ENCODE measurements at places on chromosomes 13 and 19.

- no peak for DNase-seq
These were observed 71.0 kb downstream of the RAP2A start for GRCh38 chr13:97505017-97505416.

DNA sequence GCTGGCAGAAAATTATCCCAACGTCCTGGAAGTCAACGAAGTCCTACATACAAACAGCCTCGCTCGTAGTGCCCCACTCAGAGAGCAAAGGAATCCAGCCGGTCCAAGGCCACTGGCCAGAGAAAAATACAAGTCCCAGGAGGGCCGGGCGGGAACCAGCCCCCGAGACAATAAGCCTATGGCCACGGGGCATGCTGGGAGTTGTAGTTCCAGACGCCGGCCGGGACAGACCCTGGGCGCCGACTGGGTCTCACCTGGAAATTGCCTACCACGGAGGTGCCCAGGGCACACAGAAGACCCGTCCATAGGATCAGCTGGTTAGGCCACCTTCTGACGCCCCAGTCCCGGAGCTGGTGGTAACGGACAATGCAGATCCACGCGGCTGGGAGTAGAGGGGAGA lies 5.4 kb downstream of the TMEM150B start:
- DNase-seq, result no peak

- DNase-seq, result no peak
These were observed 1.8 kb upstream of the CD37 start for GRCh38 chr19:49333418-49333805.

- DNase-seq, result no peak
These were observed 1570.3 kb upstream of the PRR20A start for GRCh38 chr13:55570371-55570770.

DNA sequence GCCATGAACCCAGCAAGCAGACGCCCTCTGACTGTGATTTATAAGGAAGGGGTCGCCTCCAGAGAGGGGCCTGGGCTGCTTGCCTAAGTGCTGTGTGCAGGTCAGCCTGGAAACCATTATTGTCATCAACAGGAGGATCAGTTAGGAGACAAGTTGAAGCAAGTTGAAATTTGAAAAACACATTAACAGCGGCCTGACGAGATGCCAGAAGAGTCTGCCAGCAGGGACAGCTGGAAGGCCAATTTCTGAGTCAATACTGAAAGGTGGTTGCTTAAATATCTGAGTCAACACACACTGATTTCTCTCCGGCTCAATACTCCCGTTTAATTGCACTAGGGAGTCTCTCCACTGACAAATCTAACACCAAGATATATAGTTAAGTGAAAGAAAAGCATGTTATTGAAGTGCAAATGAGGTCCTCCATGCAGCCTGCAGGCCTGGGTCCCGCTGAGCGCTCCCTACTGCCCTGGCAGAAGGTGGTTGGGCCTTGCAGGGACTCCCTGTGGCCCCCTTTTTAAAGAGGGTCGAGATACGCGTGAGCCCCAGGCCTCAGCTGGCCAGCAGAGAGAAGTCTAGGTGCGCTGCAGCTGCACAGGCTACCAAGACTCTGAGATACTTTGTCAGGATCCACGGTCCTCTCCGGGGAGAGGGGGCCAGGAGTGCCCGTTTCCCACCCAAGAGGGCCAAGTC lies 91.1 kb downstream of the RNASEH2B start:
- peak; percentile 94 for DNase-seq

DNA sequence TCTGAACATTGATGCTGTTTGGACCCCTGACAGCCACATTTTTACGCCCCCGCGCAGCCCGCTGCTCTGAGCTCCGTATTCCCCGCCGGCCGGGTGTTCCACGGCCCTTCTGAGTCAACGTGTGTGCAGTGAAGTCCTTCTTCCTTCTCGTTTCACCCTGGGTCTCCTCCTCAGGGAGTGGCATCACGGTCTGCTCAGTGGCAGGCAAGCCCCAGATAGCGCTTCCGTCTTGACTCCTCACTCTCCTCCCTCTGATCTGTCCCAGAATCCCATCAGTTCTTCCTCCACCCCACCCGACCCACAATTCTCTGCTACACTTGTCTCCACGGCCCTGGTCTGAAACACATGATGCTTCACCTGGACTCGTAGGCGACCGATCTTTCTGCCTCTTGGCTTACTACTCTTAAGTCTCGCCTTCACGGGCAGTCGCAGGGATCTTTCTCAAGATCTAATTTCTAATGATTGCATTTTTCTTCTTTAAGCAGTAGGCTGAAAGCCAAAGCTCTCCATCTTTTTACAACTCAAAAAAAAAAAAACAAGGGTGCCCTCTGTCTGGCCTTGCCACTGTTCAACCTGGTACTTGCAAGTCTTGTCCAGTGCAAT lies 33.9 kb downstream of the CCNE1 start:
- no peak for DNase-seq

GRCh38 chr19:39710333-39710890 lies 6.1 kb downstream of the LGALS14 start:
- DNase-seq, result no peak

GRCh38 chr13:24050292-24050711 lies 110.2 kb upstream of the SPATA13 start:
- DNase-seq, result no peak

GRCh38 chr13:104831831-104832230 lies 1703.6 kb downstream of the EFNB2 start:
- DNase-seq, result peak; percentile 45

GRCh38 chr13:75468602-75469001 lies 13.4 kb downstream of the TBC1D4 start:
- DNase-seq, result no peak

DNA sequence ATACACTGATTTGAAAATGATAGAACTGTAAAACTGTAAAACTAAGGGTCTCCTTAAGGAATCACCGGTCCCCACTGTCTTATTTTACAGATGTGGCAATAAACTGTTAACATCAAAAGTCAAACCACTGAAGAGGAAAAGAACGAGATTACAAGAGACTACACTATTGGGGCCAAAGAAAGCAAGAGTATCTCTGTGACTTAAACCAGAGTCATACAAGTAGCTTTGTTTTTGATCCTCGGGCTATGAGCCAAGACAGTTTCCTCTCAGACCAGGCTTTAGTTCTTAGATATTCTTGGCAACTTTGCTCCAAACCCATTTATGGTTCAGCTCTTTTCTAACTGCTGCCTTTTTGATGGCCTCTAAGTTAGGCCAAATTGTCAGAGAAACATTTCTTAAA lies 113.8 kb downstream of the TBC1D4 start:
- peak; percentile 45 for DNase-seq

DNA sequence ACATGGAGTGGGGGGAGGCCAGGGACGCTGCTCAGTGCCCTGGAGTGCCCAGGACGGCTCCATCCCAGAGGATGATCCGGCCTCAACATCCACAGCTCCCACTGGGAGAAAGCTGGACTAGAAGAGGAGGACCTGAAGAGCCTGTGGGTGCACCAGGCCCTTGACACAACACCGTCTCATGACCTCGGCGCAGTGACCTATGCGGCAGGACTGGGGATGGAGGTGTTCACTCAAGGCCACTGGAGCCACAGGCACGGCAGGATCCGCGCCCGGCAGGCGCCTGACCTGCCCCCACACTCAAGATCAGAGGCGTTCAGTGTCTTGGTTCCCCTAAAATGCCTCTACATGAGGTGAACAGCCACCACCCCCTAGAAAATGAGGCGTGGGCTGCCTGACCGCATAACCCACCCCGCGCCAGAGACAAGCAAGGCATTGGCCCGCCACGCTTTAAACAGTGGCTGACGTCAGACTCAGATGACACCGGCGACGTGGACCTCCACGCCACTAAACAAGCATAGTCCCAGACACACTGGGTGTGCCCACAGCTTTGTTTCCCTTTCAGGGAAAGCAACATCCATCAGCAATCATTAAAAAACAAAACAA lies 8.0 kb downstream of the SGTA start:
- no peak for DNase-seq

DNA sequence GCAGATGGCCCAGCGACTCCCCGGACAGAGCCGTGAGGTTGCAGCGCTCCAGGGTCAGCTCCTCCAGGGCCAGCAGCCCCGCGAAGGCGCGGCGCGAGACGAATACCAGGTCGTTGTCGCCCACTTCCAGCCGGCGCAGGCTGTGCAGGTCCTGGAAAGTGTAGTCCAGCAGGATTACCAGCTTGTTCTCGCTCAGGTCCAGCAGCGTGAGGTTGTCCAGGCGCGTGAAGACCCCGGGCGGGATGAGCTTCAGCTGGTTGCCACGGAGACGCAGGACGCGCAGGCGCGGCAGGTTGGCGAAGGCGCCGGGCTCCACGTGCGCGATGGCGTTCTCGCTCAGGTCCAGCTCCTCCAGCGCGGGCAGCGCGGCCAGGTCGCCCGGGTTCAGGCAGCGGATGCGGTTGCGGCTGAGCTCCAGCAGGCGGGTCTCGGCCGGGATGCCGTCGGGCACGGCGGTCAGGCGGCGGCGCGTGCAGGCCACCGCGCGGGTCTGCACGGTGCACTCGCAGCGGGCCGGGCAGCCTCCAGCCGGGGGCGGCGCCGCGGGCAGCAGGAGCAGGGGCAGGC lies 9.3 kb upstream of the PEAK3 start:
- DNase-seq, result no peak

Measured in muscle of back (tissue), 13 donors.